Breast epithelium (tissue), 4 donors: ENCODE measurements at places on chromosomes 4 and X.

- no peak for DNase-seq
Observed at GRCh38 chr4:38723726-38724474, 58.9 kb downstream of the TLR10 start.

DNA sequence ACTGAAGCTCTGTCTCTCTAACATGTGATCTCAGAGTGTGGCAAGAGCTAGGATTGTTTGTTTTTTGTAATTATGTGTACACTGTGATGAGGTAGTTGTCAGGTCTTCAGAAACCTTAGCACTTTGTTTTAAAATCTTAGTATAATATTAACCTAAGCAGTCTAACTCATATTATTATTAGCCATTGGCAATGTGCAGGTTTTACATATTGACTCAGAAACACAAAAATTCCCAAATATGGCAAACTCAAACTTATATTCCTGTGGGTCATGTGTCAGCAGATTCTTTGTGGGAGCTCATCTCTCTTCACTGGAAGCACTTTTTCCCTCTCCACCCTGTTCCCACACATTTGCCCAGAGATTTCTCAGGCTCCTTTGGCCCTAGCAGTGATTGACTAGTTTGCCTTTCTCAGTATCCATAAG lies 8.2 kb upstream of the PWWP3B start:
- no peak for DNase-seq

GRCh38 chr4:176376032-176376614 lies 56.4 kb downstream of the SPCS3 start:
- no peak for DNase-seq

DNA sequence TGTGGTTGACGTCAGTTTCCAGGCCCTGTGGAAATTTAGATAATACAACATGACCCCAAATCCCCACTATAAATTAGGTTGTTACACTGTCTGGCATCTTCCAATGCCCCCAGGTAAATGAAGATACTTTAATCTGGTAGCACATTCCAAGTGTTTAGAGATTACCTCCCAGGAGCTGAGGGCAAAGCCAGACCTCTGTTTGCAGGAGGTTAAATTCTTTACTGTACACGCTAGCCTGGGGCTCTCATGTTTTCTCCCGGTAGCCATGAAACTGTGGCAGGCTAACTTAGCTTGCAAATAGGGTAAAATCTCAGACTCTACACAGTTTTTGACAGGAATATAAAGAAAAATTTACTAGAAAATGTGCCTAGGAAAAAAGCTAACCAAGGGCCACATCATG lies 450.0 kb downstream of the PDGFC start:
- no peak for DNase-seq

- no peak for DNase-seq
Observed at GRCh38 chrX:55715847-55716246, 1.7 kb upstream of the RRAGB start.

DNA sequence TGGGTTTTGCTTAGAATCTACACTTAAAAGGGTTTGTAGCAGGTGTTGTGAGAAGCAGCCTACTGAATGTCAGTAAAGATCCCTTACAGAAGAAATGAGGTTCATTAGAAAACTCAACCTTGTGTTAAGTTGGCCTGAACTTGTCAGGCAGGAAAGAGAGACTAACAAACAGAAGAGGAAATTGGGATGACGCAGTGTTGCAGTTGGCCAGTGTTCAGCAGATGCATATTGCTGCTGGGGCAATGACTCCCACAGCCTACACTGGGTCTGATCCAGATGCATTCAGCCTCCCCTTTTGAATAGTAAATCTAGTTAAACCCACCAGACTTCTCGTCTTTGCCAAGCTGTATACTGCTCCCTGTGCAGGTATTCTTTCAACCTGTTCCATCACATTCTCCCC lies 409.4 kb downstream of the UBE2NL start:
- DNase-seq: no peak

- no peak for DNase-seq
Observed at GRCh38 chrX:40908026-40908425, 172.7 kb upstream of the MED14 start.

DNA sequence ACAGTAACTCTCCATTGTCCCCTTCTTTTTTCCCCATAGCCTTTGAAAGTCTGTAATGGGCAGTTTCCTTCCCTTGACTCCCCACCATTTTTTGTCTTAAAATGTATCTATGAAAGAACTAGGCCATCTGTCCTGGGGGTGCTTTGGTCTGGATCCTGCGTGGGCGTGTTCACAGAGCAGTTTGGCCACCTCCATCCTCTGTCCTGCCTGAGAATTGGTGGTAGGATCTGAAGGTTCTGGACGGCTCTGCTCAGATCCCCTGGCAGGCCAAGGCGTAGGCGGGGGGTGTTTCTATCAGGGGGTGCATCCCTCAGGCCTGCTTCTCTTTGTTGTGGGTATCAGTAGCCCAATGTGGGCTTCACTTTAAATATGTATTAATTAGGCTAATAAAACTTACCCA lies 107.1 kb downstream of the FAM193A start:
- DNase-seq: no peak

- DNase-seq: no peak
Observed at GRCh38 chr4:145796346-145796745, 116.4 kb downstream of the C4orf51 start.

GRCh38 chrX:83469551-83469950 lies 38.5 kb upstream of the POU3F4 start:
- no peak for DNase-seq

DNA sequence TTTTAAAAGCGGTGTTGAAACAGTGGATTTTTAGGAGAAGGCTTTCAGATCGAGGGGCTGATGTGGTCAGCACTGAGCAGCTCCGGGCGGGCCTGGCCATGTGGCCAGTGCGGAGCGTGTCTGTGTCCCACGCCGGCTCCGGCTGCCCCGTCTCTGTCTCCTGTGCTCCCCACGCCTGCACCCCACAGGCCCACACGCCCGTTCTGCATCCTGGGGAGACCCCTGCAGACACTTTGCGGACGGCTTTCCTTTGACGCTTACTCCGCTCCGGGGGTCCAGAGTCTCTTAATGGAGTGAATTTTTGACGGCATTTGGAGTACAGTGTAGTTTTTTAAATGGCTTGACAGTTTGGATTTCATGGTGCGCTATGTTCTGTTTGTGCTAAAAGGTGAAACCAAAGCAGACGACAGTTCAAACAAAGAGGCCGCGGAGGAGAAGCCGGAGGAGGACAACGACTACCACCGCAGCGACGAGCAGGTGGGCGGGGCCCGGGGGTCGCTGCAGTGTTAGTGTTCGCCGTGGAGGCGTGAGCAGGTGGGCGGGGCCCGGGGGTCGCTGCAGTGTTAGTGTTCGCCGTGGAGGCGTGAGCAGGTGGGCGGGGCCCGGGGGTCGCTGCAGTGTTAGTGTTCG lies 38.7 kb downstream of the PCGF3 start:
- DNase-seq: no peak

DNA sequence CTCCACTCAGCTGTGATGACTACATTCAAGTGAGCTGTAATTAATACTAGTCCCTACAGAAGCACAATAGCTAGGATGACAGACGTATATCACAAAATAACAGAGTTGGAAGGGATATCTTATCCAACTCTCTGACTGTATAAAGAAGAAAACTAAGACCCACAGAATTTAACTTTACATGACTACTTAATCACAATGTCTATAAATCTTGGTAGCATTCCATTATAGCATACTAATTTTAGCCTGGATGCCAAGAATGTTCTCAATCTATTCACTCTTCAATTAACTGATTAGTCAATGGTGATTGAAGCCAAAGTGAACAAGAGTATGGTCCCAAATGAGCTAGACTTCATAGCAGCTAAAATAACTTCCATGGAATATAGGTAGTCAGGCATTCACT lies 31.2 kb downstream of the RPS6KA6 start:
- no peak for DNase-seq

- DNase-seq: no peak
Observed at GRCh38 chr4:57854748-57855147, 744.6 kb upstream of the IGFBP7 start.

GRCh38 chrX:2251211-2251610 lies 249.6 kb downstream of the DHRSX start:
- DNase-seq: no peak

DNA sequence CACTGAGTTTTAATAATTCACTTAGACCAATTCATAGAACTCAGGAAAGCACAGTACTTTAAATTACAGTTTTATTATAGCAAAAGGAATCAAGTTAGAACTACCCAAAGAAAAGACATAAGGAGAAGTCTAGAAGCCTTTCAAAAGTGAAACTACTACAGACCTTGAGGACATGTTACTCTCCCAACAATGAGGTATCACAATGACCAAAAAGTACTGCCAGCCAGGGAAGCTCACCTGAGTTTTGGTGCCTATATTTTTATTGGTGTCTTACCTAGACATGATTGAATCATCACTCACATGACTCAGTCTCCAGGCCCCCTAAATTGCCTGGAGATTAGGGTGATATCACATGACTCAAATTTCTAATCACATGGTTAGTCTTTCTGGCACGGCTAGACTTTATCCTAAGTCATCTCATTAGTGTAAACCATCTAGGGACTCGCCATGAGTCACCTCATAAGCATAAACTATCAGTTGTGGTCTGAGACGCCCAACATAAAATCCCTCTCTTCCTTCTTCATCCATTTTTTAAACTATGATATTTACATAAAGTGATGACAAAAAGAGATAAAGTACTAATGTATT lies 372.3 kb downstream of the TMA16 start:
- DNase-seq: no peak

- no peak for DNase-seq
Observed at GRCh38 chr4:139933541-139933940, 220.4 kb downstream of the MAML3 start.

DNA sequence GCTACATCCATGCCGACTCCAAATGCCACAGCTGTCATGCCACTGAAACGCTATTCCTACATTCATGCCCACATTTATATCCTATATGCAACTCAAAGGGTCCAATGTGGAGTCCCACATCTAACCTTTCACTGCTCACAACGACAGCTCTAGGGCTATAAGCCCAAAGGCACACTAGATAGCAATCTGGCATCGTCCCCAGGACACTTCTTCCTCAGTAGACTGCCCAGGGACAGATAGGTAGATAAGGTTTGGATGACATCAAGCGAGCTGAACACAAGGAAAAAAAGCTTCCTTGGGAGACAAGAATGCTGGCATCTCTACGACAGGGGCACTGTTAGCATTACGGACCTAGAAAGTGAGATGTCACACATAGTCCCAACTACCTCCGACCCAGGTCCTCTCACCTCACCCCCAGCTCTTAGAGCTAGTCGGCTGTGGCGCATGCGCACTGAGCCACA lies 685 bp downstream of the RAB9B start:
- no peak for DNase-seq

DNA sequence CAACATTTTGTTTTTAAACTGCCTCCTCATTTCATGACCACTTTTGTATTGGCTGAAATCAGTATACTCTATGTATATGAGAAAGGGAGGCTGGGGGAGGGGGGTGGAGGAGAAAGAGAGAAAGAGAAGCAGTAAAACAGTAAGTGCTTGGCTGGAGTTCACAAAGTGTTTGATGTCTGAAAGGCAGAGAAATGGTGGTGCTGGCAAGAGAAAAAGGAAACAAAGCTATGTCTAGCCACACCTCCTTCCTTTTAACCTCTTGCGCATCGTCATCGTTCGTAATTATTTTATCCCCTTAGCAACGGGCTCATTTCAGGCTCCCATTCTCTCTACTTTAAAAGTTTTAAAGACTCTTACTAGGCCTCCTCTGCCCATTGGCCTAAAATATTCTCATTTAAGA lies 25.6 kb downstream of the RPA4 start:
- no peak for DNase-seq
